Hepatocyte (in vitro differentiated cells): ENCODE measurements at places on chromosomes 12 and 14. TPM values are rescaled to one million over a fixed set of nuclear protein-coding genes. Genes with fewer than 3 reads are reported as not detected.

BHLHE41 gene
- total RNA-seq = 1.6 and 2.4 TPM in 2 replicates

LMO3 gene
- total RNA-seq = 13.5 and 22.5 TPM in 2 replicates

WNT1 gene
- total RNA-seq = not detected in 2 replicates

ZNF839 gene
- 8.3 and 11.1 TPM in 2 replicates for total RNA-seq

KDM5A gene
- total RNA-seq = 43.6 and 54.7 TPM in 2 replicates

BDKRB1 gene
- 11.9 and 15.3 TPM in 2 replicates for total RNA-seq

MYO1H gene
- total RNA-seq = not detected in 2 replicates

TUBA1B gene
- 652 and 722 TPM in 2 replicates for total RNA-seq

- DNase-seq = no peak
These were observed 28.0 kb downstream of the CEP290 start for GRCh38 chr12:88113871-88114270.

- DNase-seq = no peak
These were observed 3.0 kb upstream of the LGALS3 start for GRCh38 chr14:55126034-55126433.

DNA sequence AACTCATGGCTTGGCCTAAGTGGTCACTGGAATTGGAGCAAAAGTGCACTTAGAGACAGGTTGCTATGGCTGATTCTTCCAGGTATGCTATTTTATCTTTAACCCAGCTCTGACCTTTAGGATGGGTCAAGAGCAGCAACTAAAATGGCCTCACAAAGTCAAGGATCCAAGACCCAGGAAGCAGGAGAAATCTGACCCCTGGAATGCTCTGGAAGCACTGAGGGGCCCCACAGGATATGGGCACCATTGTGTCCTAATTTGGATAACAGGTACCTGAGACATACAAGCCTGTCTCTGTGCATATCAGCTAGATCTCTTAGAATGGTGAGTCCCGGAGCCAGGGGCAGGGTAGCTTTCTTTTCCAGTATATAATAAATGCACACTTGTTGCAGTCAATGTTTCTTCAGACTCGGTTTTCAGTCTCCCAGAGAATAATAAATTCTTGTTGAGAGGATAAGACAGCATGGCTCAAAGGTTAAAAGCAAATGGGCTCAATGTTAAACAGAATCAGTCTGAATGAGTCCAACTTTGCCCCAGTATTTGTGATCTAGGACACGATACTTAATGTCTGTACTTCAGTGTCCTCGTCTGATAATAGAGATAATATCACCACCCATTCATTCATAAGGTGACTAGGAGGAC, 29.3 kb upstream of the TMCC3 start:
- DNase-seq = no peak

- no peak for DNase-seq
These were observed 93.7 kb upstream of the USP15 start for GRCh38 chr12:62166525-62166924.
